ENCODE measurements at places on chromosomes 6 and 20.

- DNase-seq = no peak
Observed at GRCh38 chr6:73569121-73569520, 48.3 kb upstream of the EEF1A1 start.

DNA sequence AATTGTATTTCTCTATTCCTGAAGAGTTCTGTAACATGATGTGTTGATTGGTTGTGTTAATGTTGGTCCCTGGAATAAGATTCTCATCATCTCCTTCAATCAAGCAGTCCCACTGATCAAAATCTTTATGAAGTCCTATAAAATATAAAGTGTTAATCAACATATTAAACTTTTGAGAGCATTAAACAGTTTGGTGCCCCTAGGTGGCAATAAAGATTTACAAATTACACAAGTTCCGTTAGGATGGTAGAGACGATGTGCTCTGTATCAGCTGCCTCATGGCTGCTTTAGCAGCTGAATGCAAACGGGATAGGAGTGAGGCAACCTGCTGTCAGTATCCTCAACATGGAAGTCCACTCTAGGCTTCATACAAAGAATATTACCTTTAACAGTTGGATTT is 16.9 kb downstream of the TDRD6 start:
- no peak for DNase-seq

- DNase-seq = no peak
Observed at GRCh38 chr6:159089909-159090308, 45.1 kb upstream of the TAGAP start.

- DNase-seq = no peak
Observed at GRCh38 chr20:63128367-63128766, 87.6 kb downstream of the YTHDF1 start.

DNA sequence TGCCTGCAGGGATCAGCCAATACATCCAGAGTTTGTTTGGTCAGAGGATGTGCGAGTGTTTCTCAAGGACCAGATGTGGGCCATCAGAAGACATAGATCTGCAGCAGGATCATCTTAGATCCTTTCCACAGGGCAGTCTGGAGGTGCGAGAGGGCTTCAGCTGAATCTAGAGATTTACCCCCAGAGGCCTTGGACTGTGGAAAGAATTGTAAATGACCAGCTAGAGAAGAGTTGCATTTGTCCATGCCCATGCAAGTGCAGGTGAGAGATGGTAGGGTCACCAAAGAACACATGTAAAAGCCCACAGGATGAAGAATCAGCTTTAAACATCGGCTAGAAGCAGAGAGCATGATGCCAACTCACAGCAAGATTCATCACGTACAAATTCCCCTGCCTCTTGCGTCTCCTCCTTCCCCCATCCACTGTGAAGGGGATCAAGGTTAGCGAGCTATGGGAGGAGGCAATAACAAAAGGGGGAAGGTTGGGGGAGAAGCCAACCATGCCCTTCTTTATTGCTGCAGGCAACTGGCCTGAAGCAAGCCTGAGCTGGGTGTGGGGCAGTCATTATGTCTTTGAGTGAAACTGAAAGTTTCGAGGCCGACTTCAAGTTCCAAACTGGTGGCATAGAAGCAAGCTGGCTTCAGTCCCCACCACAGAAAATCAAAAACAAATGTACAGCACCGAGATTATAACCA is 83.5 kb downstream of the SCML4 start:
- DNase-seq = no peak

GRCh38 chr20:8932192-8933165 is 136.4 kb upstream of the PLCB4 start:
- DNase-seq = no peak

- DNase-seq = no peak
Observed at GRCh38 chr6:66561479-66561878, 854.5 kb upstream of the EYS start.

DNA sequence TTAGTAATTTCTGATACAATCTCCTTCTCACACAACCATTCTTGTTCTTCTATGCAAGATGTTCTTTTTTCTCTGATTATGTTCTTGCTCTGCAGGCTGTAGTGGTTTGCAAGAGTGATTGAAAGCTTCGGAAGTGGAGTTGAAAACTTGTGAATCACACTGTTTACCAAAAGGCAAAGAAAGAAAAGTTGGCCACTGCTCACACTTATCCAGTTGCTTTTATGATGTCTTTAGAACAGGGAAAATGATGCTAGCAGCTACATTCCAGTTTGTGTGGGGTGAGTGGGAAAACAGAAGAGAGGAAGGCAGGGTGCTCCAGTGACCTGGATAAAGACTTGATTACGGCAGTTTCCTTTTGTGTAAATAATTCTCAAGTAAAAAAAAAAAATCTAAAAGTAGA is 583.3 kb downstream of the TENT5A start:
- DNase-seq = no peak

GRCh38 chr20:21147593-21147992 is 21.7 kb downstream of the KIZ start:
- no peak for DNase-seq

DNA sequence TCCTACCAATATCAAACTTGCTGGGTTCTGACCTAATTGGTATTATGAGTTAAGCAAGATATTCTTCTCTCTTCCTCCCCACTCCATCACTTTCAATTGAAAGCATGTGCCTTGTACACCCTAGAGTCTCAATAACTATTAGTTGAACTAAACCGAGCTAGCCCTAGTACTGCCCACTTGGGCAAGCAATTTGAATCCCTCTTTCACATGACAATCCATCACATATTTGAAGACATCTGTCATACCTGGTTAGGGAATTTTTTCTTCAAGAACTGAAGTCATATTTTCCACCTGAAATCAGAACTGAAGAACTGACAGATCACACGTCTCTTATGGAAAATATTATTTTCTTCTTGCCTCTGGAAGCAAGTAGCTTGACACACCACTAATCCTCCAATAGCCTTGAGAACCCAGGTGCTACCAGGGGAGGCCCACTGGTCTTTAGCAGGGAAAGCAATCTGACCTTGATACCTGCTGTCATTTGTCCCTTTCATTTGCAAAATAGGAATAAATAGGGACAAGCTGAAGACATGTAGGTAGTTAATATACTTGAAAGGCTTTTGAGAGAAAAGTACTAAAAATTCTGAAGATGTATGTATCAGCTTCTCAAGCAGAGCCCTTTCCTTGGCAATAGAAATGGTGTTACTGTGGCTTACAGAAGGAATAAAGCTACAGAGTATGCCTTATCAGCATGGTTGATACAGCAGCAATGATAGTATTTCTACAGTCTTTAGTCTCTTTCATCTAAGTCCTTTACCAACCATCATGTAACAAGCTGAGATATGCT is 71.4 kb downstream of the GJA10 start:
- no peak for DNase-seq

Measured in neural crest cell (in vitro differentiated cells).